ENCODE measurements at places on chromosomes 7 and 10.

GRCh38 chr7:130935564-130936157, 201.7 kb upstream of the KLF14 start:
- no peak for DNase-seq

- DNase-seq, result no peak
Measured at GRCh38 chr10:131692686-131693334, 208.0 kb upstream of the PPP2R2D start.

- DNase-seq, result no peak
Measured at GRCh38 chr10:121783782-121784372, 144.0 kb downstream of the ATE1 start.

- no peak for DNase-seq
Measured at GRCh38 chr7:98303906-98304305, 22.4 kb downstream of the BRI3 start.

- no peak for DNase-seq
Measured at GRCh38 chr10:35640474-35640873, 1.6 kb downstream of the FZD8 start.

- no peak for DNase-seq
Measured at GRCh38 chr10:15313047-15313446, 58.0 kb downstream of the FAM171A1 start.

DNA sequence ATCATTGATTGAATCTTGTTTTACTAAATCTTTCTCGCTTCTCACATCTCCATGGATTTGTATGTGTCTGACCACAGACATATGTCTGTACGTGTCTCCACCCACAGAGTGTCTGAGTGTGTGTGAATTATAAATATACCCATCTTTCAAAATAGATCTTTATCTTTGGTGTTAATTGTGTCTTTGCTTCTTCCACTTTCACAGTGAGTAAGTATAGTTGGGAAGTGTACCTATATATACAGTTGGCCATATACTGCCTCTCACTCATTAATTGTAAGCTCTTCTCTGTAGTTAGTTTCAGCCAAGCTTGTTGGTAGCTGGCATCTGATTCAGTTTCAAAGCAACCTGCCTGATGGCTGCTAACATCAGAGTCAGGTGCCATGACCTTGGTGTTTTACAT, 18.4 kb downstream of the EEPD1 start:
- DNase-seq, result no peak

DNA sequence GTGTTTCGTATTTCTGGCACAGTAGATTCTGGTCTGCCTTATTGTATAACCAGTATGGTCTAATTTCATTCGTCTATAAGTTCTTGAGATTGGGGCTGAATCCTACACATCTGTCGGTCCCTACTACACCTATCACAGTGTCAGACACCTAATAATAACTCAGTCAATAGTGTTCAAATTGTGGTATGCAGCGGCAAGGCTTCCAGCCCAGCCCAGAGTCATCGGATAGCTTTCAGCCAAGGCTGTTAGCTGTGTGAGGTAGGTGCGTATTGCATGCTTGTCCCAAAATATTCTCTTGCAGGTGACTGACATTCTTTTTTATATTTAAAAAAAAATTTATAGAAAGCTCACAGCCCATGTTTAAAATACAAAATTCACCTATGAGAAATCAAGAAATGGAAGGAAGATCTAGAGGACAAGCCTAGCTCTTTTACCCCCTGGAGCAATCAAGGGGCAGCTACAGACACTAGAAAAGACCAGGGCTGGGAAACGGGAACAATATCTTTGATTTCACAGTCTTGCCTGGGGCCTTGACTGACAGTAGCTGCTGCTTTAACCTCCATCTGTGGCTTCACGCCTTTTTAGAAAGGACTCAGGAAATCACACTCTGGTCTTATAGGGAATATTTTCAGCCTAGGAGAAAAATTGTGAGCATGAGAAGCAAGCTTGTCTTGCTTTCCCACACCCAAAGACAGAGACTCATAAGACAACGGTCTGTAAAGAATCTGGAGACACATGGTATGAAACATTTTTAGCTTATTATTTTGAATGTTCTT, 9.5 kb upstream of the ASB4 start:
- no peak for DNase-seq

DNA sequence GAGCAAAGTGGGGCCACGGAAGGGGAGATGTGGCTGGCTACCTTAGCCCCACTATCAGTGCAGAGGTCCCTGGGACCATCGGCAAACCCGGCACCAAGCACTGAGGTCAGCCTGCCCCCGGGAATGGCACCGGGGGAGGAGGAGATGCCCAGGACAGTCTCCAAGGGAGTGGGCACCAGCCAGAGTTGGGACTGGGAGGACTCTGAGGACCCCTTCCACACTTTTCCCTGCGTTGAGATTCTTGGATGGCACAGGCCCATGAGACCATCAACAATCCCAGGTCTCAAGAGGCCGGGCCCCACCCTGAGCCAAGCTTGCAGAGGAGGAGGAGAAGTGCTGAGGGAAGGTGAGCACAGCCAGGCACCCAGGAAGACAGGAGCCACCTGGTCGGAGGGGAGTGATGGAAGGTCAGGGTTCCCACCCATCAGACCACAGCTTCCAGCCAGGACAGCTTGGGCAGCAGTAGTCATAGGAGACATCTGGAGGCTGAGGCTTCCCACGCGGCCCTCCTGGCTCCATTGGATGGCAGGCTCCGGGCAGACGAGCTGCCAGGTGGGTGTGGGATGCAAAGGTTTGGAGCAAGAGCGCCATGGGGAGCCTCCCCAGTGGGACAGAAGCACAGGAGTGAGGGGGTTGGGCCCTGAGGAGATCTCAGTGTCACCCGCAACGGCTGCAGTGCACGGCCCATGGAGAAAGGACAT, 2.6 kb upstream of the OPN4 start:
- DNase-seq, result no peak

GRCh38 chr7:84251277-84251781, 56.7 kb upstream of the SEMA3A start:
- peak; percentile 69 for DNase-seq

DNA sequence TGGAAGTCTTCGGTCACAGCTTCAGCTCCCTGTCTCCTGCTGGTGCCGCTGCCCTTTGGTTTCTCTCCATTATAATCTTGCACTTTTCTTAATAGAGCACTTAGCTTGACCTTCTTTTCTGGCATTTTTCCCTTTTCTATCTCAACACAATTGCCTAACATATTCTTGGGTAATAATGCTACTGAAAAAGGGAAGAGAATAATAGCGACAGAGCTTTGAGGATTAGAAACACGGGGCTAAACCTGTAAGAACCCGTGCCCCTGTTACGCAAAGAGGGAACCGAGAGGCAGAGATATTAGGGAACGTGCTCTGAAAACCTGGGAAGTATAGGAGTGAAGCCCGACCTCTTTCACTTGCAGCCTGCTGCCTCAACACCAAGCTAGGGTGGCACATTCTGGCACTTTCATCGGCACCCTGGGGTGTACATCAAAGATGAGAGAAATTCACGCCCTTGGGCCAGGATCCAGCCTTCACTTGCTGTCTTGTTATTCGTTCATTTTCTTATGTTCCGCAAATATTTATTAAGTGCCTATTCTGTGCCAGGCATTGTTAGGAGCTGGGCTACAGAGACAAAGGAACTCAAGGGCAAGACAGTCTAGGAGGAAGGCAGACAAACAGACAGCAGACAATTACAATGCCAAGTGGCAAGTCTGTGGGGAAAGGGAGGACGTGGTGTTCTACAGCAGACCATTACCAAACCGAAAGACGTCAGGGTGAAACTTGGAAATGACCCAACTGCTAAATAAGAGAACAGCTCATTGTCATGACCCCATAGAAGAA, 33.0 kb upstream of the GALNTL5 start:
- no peak for DNase-seq

DNA sequence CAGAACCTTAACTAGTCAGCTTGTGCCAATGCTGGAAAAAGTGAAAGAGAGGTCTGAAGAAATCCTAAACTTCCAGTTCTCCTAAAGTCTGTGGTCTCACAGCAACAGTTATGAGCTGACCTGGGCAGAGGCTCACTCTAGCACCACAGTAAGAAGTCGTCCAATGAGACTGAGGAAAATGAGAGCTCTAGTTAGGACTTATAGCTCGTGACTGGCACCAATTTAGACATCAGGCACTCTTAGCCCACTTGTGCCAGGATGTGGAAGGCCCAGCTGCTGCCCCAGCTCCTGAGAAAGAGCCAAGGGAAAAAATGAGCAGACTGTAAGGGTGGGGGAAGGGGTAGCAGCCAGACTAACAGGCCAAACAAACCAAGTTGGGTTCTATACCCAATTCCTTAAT, 7.6 kb downstream of the MMS19 start:
- DNase-seq, result no peak

- DNase-seq, result peak; percentile 71
Measured at GRCh38 chr10:110392868-110393740, 88.4 kb upstream of the SMNDC1 start.

DNA sequence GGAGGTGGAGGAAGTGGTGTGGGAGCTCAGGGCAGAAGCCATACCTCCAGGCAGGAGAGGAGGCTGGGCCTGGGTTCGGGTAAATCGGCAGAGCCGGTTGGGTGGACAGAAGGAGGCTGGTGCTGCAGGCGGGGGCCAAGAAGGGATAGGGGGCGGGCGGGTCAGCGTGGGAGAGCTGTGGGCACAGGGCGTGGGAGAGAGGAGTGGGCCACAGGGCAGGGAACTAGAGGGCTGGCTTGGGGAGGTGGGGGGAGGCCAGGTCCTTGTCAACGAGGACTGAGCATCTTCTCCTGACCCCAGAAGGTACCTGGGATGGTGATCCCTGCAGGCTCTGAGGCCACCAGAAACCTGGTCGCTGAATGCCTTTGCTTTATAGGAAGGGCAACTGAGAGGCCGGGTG, 11.9 kb downstream of the LAT2 start:
- no peak for DNase-seq

DNA sequence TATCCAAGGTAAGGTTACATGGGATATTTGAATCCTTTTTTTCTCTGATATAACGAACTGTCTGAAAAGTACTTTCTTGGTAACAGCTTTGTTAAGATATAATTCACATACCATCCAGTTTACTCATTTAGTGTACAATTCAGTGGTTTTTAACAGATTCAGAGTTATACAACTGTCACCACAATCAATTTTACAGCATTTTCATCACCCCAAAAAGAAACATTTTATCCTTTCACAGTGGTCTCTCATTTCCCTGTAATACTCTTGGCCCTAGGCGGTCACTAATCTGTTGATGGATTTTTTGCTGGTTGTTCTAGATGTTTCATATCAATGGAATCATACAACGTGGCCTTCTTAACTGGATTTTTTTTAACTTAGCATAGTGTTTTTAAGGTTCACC, 91.6 kb downstream of the GLCCI1 start:
- no peak for DNase-seq

GRCh38 chr10:71717551-71717951, 2.0 kb downstream of the C10orf105 start:
- no peak for DNase-seq

Measured in fibroblast of skin of left biceps (primary cell).